Fibroblast of gingiva (primary cell): ENCODE measurements at places on chromosomes 16 and 17.
A peak's percentile ranks its signal among the peaks of the same experiment; 100 is the strongest.

DNA sequence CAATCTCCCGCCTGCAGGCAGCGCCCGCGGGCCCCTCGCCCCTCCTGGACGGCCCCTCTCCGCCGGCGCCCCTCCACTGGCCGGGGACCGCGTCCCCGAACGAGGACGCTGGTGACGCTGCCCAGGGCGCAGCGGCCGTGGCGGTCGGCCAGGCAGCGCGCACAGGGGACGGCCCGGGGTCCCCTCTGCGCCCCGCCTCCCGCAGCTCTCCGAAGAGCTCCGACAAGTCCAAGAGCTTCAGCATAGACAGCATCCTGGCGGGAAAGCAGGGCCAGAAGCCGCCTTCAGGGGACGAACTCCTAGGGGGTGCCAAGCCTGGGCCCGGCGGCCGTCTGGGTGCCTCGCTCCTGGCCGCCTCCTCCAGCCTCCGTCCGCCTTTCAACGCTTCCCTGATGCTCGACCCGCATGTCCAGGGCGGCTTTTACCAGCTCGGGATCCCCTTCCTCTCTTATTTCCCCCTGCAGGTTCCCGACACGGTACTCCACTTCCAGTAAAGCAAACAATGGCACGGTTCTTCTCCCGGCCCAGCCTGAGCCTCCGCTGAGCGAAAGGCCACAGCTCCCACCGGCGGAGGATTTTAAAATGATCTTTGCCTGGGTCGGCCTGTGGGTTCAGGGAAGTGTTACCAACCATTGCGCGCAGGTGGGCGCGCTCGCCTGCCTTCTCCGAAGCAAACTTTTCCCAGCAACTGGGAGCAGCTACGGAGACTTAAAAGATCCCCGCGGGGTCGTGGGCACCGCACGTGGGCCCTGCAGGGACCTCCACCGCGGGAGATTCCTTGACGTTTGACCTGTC lies 1.1 kb downstream of the FOXL1 start:
- no peak for DNase-seq

DNA sequence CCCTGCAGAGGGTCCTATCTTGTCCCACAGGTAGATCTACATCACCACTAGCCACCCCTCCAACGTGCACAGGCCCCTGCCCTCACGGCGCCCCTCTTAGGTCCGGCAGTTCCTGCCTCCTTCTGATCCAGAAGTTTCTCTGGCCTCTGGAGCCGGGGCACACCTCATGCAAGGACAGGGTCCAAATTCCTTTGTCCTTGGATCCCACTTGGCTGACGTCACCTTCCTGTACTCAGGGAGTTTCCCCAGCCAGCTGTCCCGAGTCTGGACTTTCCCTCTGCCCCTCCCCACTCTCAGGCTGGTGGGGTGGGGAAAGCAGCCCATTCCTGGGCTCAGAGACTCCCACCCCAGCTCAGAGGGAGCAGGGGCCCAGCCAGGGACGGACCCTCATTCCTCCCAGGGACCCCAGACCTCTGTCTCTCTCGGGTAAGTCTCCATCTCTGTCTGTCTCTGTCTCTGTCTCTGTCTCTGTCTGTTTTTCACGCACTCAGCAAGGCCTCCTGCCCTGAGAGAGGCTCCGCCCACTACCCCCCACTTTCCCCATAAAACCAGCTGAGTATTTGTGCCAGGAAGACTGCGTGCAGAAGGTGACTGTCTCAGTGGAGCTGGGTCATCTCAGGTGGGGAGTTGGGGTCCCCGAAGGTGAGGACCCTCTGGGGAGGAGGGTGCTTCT lies at the start of gene IL32:
Gene IL32, plus strand, starts transcription at position 572 of the 673 bp plus-strand sequence. CDS start 172 bp downstream, outside the sequence.
- peak; percentile 39 for DNase-seq

DNA sequence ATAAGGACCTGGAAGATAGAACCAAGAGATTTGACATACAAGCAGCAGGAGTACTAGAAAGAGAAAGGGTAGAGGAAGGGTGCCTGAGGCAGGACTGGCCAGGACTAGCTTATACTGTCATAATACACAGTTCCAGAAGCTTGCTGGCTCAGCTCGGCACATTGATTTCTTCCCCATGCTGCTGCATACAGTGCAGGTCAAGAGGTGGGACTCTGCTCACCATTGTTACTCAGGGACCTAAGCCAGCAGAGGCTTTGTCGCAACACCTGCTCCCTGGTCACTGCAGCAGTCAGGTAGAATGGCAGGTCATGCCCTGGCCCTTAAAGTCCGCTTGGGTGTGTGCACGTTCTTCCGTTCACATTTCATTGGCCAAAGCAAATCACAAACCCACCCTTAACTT lies 32.8 kb downstream of the LDHD start:
- DNase-seq: no peak

GRCh38 chr17:80564545-80564944 lies 19.9 kb downstream of the RPTOR start:
- no peak for DNase-seq
